HepG2 (cell line): ENCODE measurements at places on chromosomes 1 and 21. TPM values are rescaled to one million over a fixed set of nuclear protein-coding genes. Genes with fewer than 3 reads are reported as not detected.

- no peak for DNase-seq
Measured at GRCh38 chr1:53913352-53914033, 19.5 kb downstream of the DIO1 start.

- no peak for DNase-seq
Measured at GRCh38 chr1:223713546-223714420, 1.4 kb downstream of the CAPN2 start.

DNA sequence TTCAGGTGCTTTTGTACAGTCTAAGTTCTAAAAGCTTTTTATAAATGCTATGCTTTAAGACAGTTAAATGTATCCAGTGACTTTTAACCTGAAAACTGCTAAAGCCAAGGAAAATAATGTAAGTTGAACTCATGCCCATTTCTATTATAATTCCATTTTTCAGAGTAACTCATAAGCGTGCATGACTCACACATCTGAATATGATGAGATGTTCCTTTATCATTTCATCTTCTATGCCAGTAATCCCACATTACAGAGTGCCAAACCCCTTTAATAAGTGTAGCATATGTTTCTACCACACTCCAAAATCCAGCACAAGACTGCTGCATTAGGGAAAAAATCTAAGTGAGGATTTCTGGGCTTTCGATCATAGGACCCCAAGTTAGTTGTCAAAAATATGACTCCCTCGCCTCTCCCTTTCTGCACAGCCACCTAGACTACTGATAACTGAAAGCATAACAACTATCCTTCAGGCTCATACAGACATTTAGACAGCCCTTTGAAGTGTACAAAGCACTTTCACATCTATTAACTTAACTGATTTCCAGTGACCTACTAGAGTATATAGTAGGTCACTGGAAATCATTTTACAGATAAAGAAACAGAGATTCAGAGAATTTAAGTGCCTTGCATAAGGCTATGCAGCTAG is 45.3 kb downstream of the JAK1 start:
- no peak for DNase-seq

SPATA46 gene
- not detected in 2 replicates for total RNA-seq

GRCh38 chr1:14310476-14310875 is 288.0 kb upstream of the KAZN start:
- no peak for DNase-seq

- DNase-seq = no peak
Measured at GRCh38 chr1:55363268-55363667, 148.1 kb upstream of the USP24 start.

RYR2 gene
- not detected in 2 replicates for total RNA-seq
